ENCODE measurements at places on chromosomes 1 and 21. TPM values are rescaled to one million over a fixed set of nuclear protein-coding genes. Genes with fewer than 3 reads are reported as not detected.

Gene BEND5
- 2.8 TPM for total RNA-seq

Gene GJA9
- not detected for total RNA-seq

Gene INTS3
- 21.8 TPM for total RNA-seq

Gene TNFRSF14
- 9.2 TPM for total RNA-seq

Gene CELA2A
- not detected for total RNA-seq

Gene CELA2B
- total RNA-seq = not detected

Gene ZP4
- total RNA-seq = not detected

Gene SLC25A34
- 16.1 TPM for total RNA-seq

DNA sequence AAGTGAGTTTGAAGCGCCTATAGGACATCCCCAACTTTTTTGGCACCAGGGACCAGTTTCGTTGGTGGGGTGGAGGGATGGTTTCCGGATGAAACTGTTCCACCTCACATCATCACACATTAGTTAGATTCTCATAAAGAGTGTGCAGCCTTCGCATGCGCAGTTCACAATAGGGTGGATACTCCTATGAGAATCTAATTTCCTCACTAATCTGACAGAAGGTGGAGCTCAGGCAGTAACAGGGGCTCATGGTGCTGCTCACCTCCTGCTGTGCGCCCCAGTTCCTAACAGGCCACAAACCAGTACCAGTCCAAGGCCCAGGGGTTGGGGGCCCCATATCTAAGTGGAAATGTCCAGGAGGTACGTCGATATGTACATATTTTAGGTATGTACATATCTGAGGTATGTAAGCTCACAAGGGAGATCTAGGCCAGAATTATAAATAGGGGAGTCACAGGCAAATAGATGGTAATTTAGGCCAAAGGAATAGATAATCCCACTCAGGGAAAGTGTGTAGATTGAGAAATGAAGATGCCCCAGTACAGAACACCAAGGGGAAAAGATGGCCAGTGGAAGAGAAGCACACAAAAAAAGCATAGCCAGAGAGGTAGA is 27.5 kb upstream of the RASAL2 start:
- H3K36me3 ChIP-seq = no peaks in the 10 kb centered on the region
- no peaks in the 10 kb centered on the region for H3K27me3 ChIP-seq
- no peaks in the 10 kb centered on the region for H3K4me1 ChIP-seq
- no peak overlapping the region for H3K4me3 ChIP-seq
- DNase-seq = no peak
- no peak overlapping the region for H3K27ac ChIP-seq

GRCh38 chr1:184545601-184546000 is 158.8 kb downstream of the C1orf21 start:
- H3K27ac ChIP-seq = no peak overlapping the region
- no peak for DNase-seq
- no peaks in the 10 kb centered on the region for H3K36me3 ChIP-seq
- no peak overlapping the region for H3K4me3 ChIP-seq
- H3K27me3 ChIP-seq = no peaks in the 10 kb centered on the region

GRCh38 chr1:27000817-27001460 is 7.4 kb downstream of the TRNP1 start:
- H3K27me3 ChIP-seq = no peaks in the 10 kb centered on the region
- peaks cover 4% of the 10 kb centered on the region for H3K36me3 ChIP-seq
- DNase-seq = no peak
- H3K27ac ChIP-seq = peak overlapping the region; percentile 81
- peaks cover 86% of the 10 kb centered on the region for H3K4me1 ChIP-seq

- DNase-seq = peak; percentile 73
- peaks cover 31% of the 10 kb centered on the region for H3K4me1 ChIP-seq
- H3K4me3 ChIP-seq = peak overlapping the region; percentile 85
- peaks cover 24% of the 10 kb centered on the region for H3K36me3 ChIP-seq
- H3K27me3 ChIP-seq = no peaks in the 10 kb centered on the region
Observed at GRCh38 chr1:108692724-108693655, 880 bp downstream of the PRPF38B start.

DNA sequence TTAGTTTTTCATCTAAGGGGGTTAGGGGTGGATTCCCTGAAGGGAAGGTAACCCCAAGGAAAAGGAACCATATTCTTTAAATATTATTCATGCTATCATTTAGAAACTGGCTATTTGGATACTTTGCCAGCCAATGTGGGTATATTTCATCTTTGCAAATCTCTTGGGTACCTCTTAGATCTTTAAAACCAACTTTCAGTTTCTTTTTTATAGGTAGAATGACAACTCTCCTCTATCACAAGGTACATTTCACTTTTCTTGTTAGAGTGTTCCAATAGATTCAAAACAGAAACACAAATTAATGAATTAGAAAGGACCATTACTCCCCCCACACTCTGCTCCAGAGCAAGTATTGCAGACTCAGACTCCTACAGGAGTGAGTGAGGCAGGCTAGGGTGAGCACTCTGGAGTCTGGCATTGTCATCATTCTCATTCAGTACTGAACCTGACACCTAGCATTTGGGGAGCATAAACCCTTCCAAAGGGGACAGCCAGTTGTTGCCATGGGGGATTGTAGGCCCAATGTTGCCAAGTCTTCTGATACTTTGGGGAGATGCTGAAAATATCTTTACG is 43.0 kb downstream of the MACO1 start:
- H3K36me3 ChIP-seq = no peaks in the 10 kb centered on the region
- no peak overlapping the region for H3K4me3 ChIP-seq
- DNase-seq = no peak
- H3K27ac ChIP-seq = no peak overlapping the region
- no peaks in the 10 kb centered on the region for H3K27me3 ChIP-seq
- peaks cover 46% of the 10 kb centered on the region for H3K4me1 ChIP-seq

DNA sequence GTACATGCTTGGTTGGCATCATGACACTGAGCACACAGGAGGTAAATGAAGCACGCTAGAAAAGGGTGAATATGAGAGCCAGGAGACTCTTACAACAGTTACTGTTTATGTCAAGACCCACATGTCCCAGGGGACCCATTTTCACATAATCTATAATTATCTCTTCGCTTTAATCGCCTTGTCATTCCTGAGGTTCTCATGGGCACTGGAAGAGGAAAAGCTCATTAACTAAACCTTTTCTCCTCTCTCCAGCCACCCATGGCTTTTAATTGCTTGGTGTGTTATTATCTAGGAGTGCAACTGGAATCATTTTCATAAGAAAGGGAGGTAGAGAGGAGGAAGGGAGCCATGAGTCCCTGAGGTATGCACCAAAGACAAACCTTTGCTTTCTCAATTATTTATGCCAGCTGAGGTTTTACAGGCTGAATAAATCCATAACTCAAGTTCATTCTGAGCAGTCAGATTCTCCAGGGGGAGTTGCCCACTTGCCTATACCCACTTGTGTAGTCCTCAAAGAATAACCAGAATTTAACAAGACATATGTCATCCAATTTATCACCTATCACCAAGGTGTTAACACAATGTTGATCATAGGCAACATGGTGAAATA is 77.4 kb downstream of the ACBD6 start:
- H3K27me3 ChIP-seq = no peaks in the 10 kb centered on the region
- no peak for DNase-seq
- H3K36me3 ChIP-seq = no peaks in the 10 kb centered on the region

DNA sequence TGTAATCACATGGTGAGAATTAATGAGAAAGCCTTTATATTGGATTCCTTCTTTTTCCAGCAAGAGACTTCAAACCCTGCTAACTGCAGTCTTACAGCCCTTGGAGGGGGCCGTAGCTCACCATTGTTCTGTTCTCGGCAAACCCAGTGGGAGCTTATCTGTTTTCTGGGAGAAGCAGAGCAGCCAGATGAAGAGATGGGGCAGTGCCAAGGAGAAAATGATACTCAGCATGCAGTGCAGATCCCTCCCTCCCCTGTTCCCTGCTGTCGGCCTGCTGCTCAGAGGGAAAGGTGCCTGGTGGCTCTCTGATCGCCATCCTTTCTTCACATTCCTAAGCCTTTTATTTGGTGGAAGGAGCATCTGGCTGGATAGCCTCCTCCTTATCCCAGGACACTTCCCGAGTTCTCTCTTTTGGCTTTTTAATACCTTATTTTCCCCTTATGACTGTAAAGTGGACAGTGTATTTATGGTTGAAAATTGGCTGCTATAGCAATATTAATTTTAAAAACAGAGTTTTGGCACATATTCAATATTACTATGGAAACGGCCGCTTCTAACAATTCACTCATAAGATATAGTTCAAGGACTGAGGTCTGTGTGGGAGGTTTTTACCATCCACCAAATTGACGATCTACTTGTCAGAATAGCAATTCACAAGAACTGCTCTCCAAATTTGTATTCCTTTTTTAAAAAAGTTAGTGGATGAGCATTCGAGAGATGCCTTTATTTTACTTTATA is 203.4 kb downstream of the CRB1 start:
- H3K36me3 ChIP-seq = no peaks in the 10 kb centered on the region
- no peak for DNase-seq
- H3K27ac ChIP-seq = no peak overlapping the region
- no peak overlapping the region for H3K4me3 ChIP-seq
- no peaks in the 10 kb centered on the region for H3K4me1 ChIP-seq
- H3K27me3 ChIP-seq = no peaks in the 10 kb centered on the region

DNA sequence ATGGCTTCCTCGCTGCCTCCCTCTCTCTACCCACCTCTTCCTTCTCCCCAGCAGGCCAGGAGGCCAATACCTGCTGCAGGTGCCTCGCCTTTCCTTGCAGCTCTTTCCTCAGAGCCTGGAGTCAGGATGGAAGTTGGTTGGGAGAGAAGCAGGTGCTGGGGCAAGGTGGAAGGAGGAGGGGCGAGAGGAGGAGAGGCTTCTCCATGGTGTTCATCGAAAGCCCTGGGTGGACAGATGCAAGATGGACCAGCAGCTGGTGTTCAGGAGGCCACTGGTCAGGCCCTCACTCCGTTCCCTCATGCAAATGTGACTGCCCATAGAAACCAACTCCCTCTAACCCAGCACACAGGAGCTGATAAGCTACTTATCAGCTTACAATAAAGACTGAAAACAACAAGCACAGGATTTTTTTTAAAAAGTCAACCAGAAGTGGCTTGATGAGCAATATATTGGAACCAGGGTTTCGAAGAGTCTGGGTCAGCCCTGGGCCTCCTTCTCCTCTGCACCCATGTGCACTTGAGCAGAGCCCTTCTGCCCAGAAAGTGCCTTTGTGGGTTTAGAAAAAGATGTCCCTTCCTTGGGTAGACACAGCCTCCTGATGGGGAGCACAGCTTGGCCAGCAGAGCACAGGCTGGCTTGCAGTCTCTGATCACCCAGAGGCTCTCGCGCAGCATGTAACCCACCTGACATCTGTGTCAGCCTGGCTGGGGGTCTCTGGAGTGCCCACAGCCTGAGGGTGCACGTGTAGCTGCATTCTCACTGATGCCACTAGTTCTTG is 16.6 kb upstream of the GSTM4 start:
- H3K36me3 ChIP-seq = no peaks in the 10 kb centered on the region
- H3K27me3 ChIP-seq = no peaks in the 10 kb centered on the region

GRCh38 chr1:154746622-154747299 is 123.3 kb downstream of the KCNN3 start:
- no peak for DNase-seq
- H3K27me3 ChIP-seq = no peaks in the 10 kb centered on the region

DNA sequence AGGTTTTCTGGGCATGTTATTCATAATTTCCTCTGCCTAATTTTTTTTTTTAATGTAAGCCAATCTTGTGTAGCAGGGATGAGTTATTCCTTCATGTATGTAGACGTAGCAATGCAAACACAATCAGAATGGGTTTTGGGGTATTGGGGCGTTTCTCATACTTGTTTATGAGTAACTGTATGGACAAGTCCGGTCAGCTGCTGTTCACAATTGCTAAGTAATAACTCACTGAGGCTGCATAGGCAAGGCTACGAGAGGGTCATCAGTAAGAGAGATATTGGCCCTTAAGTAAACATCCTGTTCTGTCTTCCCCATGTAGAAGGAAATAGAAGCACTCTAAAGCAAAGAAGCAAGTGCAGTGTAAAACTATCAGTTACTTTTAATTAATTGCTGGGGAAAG is 9.5 kb upstream of the TARS2 start:
- no peak for DNase-seq
- no peaks in the 10 kb centered on the region for H3K27me3 ChIP-seq
- no peak overlapping the region for H3K4me3 ChIP-seq

GRCh38 chr1:84000196-84000885 is 1.4 kb upstream of the TTLL7 start:
- H3K27me3 ChIP-seq = no peaks in the 10 kb centered on the region
- no peak for DNase-seq
- H3K27ac ChIP-seq = no peak overlapping the region
- no peaks in the 10 kb centered on the region for H3K4me1 ChIP-seq
- H3K36me3 ChIP-seq = no peaks in the 10 kb centered on the region

GRCh38 chr1:108601708-108602410 is 42.0 kb downstream of the EEIG2 start:
- DNase-seq = no peak
- H3K27ac ChIP-seq = peak overlapping the region; percentile 1
- no peaks in the 10 kb centered on the region for H3K27me3 ChIP-seq
- H3K36me3 ChIP-seq = no peaks in the 10 kb centered on the region
- no peak overlapping the region for H3K4me3 ChIP-seq
- peaks cover 31% of the 10 kb centered on the region for H3K4me1 ChIP-seq

GRCh38 chr1:87362834-87363426 is 34.2 kb downstream of the LMO4 start:
- H3K27ac ChIP-seq = no peak overlapping the region
- no peak for DNase-seq
- H3K36me3 ChIP-seq = no peaks in the 10 kb centered on the region
- no peak overlapping the region for H3K4me3 ChIP-seq
- no peaks in the 10 kb centered on the region for H3K27me3 ChIP-seq

- no peaks in the 10 kb centered on the region for H3K36me3 ChIP-seq
- no peak overlapping the region for H3K4me3 ChIP-seq
- no peaks in the 10 kb centered on the region for H3K27me3 ChIP-seq
Observed at GRCh38 chr1:232984577-232985425, 34.4 kb downstream of the NTPCR start.

DNA sequence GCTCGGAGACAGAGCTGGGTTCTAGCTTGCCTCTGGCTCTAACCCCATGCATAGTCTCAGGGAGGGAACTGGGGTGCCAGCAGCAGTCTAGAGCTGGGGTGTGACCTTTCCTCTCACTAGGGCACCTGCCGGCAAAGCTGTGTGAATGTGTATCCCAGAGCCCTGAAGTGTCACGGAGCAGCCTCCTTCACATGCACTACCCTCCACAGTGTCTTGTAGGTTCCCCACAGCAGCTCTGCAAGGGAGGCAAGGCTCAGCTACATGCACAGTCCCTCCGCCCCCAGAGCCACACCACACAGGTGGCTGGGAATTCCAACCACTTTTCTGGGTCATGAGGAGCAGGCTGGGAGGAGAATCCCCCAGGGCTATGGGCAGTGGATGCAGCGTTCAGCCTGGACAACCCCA is 7.7 kb upstream of the HPCA start:
- no peak overlapping the region for H3K27ac ChIP-seq
- H3K4me1 ChIP-seq = no peaks in the 10 kb centered on the region
- H3K4me3 ChIP-seq = no peak overlapping the region
- no peaks in the 10 kb centered on the region for H3K27me3 ChIP-seq
- H3K36me3 ChIP-seq = no peaks in the 10 kb centered on the region

DNA sequence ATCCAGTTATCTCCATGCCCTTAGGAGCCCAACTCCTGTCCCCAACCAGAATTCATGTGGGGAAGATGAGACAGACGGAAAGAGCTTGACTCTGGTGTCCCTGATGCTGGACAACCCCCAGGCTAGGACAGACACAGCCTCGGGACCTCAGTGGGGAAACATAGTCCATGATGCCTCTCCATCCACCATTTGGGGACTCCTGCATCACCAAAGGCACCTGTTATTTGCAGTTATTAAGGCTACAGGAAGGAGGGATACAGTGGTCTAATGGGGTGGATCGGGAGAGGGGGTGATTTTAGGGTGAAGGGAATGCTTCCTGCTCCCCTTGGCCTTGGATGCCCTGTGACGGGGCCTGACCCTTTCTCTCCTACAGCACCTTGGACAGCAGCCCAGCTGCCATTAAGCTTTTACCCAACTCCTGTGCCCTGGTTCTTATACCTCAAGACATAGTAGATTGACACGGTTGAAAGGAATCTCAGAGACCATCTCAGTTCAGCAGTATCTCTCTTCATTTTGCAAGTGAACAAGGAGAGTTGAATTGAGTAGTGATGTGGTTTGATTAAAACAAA is 111.6 kb downstream of the MATN1 start:
- DNase-seq = no peak
- no peak overlapping the region for H3K27ac ChIP-seq
- H3K36me3 ChIP-seq = no peaks in the 10 kb centered on the region
